ENCODE measurements at places on chromosomes 11 and 22. TPM values are rescaled to one million over a fixed set of nuclear protein-coding genes. Genes with fewer than 3 reads are reported as not detected.
A peak's percentile ranks its signal among the peaks of the same experiment; 100 is the strongest.

MPST gene
- total RNA-seq: 101 TPM

PHETA2 gene
- total RNA-seq: 5.2 TPM

RHOD gene
- total RNA-seq: 20.6 TPM

ZNF280B gene
- 7.0 TPM for total RNA-seq

ART1 gene
- not detected for total RNA-seq

- DNase-seq: no peak
Measured at GRCh38 chr11:11442791-11443190, 89.7 kb upstream of the CSNK2A3 start.

- DNase-seq: no peak
Measured at GRCh38 chr11:134333946-134334345, 2.2 kb downstream of the GLB1L2 start.

GRCh38 chr11:33347490-33348125 is 90.4 kb downstream of the HIPK3 start:
- DNase-seq: no peak

- DNase-seq: no peak
Measured at GRCh38 chr11:36453678-36454077, 56.4 kb downstream of the TRAF6 start.

GRCh38 chr11:83601914-83602527 is 315.9 kb upstream of the CCDC90B start:
- DNase-seq: no peak

DNA sequence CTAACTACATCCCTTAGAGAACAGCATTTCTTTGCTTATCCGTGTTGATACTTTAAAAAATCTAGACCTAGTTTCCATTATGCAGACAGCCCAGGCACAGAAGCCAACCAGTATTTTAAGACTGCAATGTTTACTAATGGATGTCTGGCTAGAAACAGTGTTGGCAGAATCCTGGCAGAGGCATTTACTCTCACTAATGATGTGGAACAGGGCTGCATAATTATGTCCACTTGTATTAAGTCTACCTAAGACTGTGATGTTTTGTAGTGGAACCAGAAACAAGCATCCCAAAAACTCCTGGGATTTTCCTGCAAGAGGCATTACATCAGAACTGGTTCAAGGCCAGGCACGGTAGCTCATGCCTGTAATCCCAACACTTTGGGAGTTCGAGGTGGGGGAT is 50.2 kb upstream of the PICALM start:
- no peak for DNase-seq

GRCh38 chr11:131195661-131196517 is 174.5 kb upstream of the NTM start:
- DNase-seq: no peak

DNA sequence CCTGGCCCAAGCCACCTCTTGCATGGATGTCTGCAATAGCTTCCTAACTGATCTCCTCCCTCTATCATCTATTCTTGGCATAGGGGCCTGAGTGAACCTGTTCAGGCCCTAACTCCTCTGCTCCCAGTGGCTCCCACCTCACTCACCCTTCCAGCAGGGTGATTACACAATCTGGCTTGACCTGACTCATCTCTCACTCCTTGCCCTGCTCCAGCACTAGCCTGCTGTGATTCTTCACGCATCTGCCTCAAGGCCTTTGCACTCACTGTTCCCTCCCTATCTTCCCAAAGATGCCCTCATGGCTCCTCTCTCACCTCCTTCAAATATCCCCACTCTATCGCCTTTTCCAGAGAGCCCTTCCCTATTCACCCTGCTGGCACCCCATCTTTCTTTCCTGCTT is 10.5 kb downstream of the SCN4B start:
- no peak for DNase-seq

DNA sequence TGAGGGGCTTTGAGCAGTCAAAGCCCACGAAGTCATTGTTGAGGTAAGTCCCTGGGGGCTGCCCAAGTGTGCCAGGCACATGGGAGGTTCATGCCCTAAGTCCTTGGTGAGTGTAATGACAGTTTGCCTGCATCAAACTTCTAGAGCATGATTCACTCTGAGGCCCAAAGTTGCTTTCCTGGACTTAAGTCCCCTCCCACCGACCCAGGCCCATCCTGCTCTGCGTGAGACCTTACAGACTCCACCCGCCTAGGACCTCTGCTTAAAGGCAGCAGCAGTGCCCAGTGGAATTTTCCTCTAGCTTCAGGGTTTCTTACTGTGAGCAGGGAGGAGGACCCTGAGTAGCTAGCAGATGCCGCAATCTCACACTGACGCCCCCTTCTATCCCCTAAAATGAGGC is 5.7 kb upstream of the PVALB start:
- DNase-seq: no peak

GRCh38 chr11:118226296-118226695 is 1.5 kb upstream of the JAML start:
- no peak for DNase-seq

- DNase-seq: no peak
Measured at GRCh38 chr22:31039393-31039792, 41.7 kb upstream of the SMTN start.

- no peak for DNase-seq
Measured at GRCh38 chr11:41714101-41714500, 254.6 kb upstream of the LRRC4C start.

GRCh38 chr22:33835265-33835664 is 85.0 kb downstream of the LARGE1 start:
- DNase-seq: no peak

- DNase-seq: peak; percentile 75
Measured at GRCh38 chr11:18775492-18776292, 15.9 kb downstream of the PTPN5 start.

DNA sequence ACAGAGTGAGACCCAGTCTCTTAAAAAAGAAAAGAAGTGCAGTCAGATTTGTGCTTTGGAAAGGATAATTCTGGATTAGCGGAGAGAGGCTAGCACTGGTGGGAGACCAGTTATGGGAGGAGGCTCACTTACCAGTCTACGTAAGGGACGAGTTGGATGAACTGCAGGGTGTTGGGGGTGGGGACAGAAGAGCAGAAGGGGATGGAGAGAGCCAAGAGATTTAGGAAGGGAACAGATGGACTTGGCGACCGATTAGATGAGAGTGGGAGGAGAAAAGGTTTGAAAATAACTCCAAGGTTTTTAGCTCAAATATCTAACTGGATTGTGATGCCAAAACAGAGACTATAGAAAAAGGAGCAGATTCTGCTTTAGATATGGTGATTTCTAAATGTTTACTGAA is 81.4 kb downstream of the SFI1 start:
- no peak for DNase-seq

DNA sequence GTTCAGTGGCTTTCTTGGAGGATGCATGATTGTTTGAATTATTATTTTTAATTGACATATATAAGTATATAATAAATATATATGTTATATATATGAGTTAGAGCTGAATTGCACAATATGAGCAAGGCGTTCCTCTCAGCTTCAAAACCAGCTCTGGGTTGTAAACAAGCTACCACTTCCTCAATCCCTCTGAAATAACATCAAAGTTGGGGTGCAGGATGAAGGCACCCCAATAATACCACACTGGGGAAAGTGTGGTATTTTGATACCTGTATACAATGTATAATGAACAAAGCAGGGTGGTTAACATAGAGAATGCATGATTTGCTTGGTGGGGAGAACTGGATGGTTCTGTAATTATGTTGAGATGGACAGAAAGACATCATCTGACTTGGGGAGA is 1.7 kb upstream of the SORL1 start:
- DNase-seq: no peak

DNA sequence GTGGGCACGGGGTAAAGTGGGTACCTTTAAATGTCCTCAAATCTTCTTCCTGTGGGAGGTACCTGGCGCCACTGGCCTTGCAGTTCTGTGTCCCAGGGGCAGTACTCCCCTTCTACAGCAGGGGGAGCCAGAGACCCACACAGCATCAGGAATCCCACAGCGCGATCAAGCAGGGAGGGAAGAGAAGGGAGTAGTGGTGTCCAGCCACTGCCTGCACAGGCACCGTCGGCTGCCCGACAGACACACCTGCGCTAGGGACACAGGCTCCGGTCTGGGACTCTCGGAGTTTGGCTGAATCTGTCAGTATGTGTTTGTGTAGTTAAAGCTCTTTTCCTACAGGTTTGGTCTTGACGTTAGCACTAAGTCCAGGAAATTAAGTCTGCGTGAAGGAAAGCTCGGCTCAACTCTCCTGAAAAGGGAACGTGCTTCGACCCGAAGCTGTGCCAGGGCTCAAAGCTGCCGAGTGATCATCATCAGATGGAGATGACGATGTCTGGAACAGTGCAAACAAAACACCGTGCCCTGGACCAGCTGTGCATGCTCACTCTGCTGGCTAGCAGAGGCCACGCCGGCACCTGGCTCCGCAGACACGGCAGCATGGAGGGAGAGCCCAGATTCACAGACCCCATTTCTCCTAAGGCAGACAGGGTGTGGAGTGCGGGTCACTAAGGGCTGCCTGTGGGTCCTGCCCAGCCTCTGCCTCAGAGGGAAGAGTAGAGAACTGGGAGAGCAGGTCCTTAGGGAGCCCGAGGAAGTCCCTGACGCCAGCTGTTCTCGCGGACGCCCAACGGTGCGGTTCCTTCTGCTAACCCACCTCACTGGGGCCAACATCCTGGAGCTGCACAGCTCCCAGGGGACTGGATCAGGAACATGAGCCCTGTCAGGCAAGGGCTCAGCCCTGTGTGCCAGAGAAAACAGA is 56.0 kb upstream of the BID start:
- DNase-seq: peak; percentile 88

DNA sequence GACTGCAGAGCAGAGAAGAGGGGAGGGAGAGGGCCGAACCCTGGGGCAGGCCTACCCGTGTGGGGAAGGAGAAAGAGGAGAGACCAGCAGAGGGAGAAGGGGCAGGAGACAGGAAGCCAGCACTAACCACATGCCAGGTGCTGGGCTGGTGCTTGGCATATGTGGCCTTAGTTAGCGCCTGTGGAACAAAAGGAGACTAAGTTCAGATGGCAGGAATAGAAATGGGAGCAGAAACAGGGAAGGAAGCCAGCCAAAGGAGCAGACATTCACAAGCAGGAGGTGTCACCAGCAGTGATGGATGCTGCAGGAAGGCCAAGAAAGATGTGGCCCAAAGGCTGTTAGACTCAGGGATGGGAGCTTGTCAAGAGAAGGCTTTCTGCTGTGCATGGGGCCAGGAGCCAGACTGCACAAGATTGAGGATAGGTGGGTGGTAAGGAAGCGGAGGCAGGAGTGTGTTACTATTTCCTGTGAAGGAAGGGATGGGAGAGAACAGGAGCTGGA is 26.7 kb downstream of the TREH start:
- no peak for DNase-seq

DNA sequence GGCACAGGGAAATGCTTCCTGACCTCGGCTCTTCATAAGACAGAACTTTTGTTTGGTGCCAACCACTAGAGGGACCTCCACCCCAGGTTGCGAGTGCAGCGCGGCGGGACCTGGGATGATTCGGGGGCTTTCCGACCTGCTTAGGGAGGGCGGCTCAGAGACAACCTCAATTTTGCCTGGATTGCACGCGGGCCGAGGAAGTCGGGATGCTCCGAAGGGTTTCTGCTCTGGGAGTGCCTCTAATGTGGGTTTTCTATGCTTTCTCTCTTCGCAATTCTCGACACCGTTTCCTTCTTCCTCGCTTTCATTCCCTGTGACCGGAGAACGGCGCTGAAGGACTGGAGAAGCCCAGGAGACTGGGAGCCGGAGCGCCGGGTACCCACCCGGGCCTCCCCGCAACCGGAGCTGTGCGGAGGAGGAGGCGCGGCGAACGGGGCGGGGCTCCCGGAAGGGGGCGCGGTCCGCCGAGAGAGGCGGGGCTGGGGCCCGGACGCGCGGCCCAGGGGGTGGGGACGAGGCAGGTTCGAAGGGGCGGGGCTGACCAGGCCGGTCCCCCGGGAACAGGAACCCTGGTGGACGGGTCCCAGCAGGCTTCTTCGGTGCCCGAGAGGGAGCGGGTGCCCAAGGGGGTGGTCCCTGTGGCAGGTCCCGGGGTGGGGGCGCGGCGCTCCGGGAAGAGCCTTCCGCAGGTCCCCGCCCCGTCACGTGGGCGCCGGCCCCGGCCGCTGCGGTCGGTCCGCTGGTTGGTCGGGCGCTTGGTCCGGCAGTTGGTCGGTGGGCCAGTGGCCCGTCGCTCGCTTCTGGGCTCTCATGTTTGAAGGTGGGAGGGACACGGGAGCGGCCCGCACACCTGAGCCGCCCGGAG is at the start of gene PPFIBP2:
TSS of gene PPFIBP2 (plus strand) at position 766 of the 865 bp plus-strand sequence. CDS start 35,477 bp downstream, outside the sequence.
- peak; percentile 74 for DNase-seq

DNA sequence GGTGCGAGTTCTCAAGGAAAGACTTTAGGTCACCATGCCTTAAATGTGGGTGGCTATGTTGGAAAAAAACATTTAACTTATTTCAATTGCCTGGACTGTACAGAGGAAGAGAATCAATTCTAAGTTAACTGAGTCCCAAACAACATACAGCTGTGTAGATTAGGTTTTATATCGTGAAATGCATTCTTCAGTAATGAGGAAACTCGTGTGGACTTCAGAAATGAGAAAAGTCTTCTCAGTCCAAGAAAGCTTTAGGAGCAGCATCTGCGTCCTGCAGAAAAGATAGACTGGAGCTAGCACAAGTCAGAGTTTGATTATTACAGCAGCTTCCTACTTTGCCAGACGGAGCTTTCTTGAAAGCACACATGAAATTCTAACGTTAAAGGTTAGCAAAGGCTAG is 673.0 kb downstream of the OPCML start:
- DNase-seq: no peak

DNA sequence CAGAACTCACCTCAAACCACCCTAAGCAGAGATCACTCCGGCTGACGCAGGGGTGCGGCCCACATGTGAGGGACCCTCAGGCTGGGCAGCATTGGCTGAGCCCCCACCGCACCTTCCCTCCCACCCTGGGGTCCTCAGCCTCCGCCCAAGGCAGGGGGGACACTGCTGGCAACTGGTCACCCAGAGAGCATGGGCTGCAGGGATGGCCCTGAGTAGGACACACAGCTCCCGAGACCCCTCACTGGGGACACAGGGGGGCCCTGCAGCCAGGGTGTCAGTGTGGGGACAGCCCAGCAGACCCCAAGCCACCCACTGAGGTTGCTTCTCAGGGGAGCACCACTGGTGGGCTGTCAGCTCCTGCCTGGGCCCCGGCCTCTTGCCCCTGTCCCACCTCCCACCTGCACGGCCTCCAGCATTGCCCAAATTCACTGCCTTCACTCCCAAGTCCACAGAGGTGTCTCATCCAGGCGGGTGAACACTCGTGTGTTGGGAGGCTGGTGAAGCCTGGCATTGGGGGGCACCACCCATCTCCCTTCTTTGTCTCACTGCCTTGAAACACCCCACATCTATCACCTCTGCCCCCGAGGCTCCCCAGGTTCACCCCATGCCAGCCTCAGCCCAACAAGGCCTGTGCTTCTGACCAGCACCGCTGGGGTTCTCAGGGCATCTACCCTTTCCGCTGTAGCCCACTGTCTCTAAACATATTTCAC is 4.7 kb downstream of the C11orf21 start:
- no peak for DNase-seq

DNA sequence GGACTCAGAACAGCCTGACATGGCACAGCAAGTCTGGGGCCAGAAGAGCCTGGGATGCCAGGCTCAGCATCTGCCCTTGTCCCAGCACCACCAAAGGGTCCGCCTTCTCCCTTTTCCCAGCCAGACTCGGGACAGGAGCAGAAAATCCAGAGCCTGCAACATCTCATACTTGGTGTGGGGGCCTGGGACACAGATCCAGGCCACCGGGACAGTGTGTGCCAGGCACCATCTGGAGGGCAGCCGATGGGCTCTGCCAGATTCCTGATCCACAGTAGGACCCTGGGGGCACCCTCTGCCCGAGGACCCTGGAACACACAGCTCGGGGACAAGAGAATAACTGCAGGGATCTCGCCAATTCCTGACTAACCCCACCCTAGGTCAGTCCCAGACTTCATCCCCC is 67.7 kb downstream of the PHF21B start:
- no peak for DNase-seq
